ENCODE measurements at places on chromosomes 4 and X.
A peak's percentile ranks its signal among the peaks of the same experiment; 100 is the strongest.

- no peak for DNase-seq
These were observed 960.3 kb downstream of the C4orf33 start for GRCh38 chr4:130056286-130056685.

DNA sequence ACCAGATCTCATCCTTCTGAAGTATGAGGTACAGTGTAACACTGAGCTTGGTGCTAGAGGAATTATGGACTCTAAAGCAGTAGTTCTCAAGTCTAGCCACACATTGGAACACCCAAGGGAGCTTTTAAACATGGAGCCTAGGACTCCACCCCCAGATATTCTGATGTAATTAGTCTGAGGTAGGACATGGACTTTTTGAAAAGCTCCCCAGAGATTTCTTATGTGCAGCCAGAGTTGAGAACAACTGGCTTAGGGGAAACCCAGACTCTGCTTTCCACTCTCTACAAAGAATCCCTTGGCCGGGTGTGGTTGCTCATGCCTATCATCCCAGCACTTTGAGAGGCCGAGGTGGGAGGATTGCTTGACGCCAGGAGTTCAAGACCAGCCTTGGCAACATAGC is 11.6 kb upstream of the GDPD2 start:
- no peak for DNase-seq

DNA sequence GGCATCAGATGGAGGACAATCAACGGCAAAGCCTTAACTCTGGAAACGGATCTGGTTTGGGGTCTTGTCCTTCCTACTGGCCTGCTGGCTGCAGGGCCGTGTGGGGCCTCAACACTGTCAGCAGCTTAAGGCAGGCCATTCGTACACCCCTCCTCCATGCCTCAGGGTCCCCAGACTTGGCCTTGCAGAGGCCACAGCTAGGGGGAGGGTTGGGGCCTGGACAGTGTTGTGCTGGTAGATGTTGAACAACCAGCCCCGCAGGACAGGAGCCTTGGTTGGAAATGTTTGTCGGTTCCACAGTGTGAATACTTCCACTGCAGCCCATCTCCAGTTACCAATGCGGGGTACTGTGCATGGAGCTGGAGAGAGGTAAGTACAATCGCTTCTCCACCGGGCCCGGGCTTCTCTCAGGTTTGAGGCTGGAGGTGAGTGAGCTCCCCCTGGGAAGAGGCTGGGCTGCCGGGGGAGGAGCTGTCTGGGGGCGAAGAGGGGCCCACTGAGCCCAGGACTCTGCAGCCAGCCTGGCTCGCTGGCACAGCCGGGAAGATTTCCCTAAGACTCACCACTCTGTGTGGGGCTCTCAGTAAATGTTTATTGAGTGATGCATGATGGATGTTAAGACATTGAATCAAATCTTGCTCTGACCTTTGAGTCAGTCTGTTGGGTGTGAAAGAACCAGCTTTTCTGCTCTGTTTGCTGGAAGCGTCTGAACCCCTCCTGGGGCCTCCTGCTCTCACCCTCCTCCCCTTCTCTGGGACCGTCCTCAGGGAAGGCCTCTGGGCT is 19.7 kb upstream of the GPR78 start:
- DNase-seq = no peak

DNA sequence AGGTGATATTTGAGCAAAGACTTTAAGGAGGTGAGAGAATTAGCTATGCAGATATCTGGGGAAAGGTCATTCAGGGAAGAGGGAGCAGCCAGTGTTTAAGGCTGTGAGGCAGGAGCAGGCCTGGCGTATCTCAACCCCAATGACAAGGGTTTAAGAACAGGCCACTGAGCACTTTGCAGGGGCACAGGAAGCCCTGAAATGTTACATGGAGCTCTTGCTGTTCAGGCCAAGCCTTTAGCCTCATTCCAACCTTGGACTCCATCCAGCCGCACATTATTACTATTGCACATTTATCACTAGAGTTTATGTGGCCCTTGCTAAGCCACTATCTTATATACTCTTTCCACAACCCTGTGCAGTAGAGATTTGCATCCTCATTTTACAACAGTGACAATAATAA is 114.0 kb downstream of the EFNB1 start:
- no peak for DNase-seq

DNA sequence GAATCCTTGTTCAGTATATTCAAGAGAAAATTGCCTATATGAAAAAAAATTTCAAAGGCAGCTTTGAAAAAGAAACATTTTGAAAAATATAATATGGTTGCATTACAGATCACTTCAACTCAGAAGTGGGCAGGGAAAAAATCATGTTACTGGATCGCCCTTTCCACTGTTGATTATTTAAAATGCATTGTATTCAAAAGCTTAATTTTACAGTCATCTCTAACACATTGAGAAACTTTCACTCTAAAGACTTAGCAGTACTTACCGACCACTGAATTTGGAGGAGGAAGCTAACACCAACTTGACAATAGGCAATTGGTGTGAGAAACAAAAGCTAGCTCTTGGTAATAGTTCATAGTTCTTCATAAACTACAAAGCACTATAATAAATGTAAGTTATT is 101.9 kb downstream of the CEP135 start:
- no peak for DNase-seq

DNA sequence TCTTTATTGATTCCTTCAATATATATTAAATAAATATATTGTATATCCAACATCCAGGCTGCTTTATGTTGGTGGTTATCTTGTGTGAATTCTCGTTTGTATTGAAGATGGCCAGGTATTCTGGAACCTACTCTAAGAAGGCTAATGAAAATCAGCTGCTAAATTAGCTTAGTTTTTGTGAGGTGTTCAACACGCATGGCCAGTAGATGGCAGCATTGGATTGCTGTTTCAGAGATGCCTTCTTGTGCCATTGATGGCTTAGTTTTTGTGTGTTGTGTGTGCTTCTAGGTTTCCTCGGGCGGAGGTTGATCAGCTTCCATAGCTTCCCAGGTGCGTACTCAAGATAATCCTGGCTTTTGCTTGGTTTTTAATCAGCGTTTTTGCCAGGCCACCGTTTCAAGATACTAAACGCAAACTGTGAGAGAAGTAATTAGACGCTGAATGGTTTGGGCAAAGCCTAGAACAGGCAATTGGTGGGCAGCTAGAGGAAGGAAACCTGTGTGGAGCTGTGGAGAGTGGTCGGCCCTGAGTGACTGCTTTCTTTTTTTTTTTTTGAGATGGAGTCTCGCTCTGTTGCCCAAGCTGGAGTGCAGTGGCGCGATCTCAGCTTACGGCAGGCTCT is 15.1 kb downstream of the NOCT start:
- peak; percentile 54 for DNase-seq

- DNase-seq = no peak
These were observed 8.6 kb upstream of the TSPAN7 start for GRCh38 chrX:38552721-38553120.

GRCh38 chrX:120768254-120768653 is 107.4 kb downstream of the CT47B1 start:
- DNase-seq = no peak

DNA sequence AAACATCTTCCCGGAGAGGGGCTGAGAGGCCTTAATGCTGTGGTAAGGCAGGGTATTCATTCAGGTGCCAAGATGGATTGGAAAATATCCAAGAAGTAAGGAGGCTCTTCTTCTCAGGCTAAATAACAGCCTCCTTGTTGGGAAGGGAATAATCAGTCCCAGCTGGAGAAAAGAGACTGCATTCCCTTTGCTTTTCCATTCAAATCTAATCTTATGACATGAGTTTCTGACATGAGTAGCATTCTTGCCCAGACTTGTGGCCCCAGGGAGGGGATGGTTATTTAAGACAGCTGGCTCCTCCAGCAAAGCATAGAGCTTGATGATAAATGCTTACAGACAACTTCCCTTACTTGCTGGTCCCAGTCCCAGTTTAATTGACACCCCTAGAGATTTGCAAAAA is 98.3 kb downstream of the DCLK2 start:
- no peak for DNase-seq

DNA sequence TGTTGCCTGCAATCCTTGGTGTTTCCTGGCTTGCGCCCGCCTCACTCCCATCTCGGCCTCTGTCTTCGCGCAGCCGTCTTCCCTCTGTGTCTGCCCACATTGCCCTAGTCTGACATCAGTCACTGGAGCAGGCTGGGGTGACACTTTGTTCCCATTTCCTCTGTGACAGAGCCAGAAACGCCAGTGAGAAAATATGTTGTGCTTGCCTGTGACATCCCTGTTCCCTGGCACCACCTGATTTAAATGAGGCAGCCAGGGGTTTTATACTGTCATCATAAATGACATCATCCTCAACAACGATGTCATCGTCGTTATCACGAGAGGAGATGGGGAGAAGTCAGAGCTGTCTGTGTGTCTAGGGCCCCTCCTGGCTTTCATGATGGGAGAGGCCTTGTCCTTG is 29.1 kb downstream of the ZNF185 start:
- DNase-seq = no peak

DNA sequence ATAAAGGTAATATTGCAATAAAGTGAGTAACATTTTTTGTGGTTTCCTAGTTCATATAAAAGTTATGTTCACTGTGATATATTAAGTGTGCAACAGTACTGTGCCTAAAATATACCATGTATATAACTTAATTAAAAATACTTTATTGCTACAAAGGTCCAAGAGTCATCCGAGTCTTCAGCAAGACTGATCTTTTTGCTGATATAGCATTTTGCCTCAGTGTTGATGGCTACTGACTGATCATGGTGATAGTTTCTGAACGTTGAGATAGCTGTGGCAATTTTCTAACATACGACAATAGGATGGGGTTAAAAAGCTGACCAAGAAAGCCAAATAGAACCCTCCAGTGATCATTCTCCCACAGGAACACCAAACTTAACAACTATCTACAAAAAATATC is 1302.7 kb downstream of the TECRL start:
- no peak for DNase-seq

DNA sequence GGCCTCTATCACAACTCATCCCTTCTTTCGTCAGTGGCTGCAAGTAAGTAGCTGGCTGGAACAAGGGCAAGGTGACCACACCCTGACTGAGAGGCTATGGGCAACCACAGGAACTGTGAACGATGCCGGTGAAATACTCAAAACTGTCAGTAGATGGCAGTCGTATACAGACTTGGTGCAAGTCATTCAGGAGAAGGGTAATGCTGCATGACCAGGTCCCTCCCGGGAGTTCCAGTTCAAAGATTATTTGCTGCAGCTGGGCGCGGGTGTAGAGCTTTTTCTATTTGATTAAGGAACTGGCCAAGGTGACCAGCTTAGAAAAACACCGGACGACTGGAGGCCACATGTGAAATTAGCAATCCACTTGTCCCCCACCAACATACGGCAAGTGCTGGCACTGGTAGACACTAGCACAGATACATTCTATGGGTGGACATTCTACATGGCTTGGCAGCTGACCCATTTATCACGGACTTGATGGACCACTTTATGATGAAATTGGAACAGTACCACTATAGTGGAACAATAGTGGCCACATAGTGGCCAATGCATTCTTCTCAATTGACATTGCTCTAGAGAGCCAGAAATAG is 726.6 kb downstream of the TRAM1L1 start:
- no peak for DNase-seq

DNA sequence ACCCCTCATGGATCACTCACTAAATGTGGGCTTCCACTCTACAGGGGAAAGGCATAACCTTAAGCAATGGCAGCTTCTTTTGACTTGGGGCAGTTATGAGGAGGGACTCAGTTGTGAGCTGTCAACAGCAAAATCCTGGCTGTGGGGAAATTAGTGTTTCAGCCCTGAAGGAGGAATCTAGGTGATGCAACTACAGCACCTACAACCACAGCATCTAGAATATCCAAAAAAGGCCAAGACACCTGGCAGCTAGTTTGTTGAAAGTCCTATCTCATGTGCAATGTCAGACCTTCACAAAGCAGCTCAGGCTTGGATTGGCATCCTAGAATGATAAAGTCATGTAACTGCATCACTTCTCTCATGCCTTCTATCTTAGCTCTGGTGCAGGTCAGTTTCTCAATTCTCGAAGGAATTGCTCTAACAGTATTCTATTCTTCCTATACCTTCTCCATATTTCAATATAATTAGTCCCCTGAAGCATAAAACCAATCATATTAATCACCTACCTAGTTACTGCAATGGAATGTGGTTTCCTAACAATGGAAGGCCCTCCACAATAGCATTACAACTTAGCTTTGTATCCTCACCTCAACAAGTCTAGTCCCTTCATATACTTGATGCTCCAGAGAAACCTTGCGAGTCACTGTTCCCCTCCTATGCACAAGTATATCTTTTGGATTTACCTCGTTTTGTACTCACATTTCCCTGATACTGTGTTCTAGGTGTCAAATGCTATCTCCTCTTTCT is 5.5 kb upstream of the ANTXR2 start:
- DNase-seq = no peak

DNA sequence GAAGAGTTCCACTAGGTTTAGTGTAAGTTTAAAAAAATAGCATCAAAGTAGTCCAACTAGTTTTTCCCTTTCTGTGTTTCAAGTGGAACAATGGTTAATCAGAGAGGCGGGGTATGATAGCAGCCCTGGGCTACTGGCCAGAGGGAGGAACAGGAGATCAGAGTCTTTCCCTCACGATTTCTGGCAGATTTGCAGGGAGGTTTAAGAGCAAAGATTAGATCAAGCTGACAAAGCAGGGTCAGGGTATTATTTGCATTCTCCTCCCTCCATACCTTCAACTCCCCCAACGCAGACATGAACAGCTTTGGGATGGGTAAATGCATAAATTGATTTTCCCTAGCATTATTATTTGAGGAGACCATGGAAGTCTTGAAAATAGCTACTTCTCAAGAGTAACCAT is 277.6 kb upstream of the DIAPH2 start:
- DNase-seq = no peak

GRCh38 chr4:167774646-167775045 is 317.7 kb upstream of the ANXA10 start:
- no peak for DNase-seq

- DNase-seq = no peak
These were observed 21.8 kb upstream of the TLL1 start for GRCh38 chr4:165851256-165851655.

GRCh38 chr4:61177367-61177766 is 22.8 kb upstream of the ADGRL3 start:
- no peak for DNase-seq

GRCh38 chr4:1203026-1203616 is 30.7 kb upstream of the SPON2 start:
- no peak for DNase-seq

DNA sequence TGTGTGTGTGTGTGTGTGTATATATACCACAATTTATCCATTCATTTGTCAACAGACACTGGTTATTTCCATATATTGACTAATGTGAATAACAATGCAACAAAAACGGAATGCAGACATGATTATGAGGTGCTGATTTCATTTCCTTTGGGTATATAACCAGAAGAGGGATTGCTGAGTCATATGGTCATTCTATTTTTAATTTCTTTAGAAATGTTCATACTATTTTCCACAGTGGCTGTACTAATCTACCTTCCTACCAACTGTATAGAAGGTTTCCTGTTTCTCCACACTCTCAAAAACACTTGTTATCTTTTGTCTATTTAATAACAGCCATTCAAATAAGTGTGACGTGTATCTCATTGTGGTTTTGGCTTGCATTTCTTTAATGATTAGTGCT is 269.9 kb downstream of the OPHN1 start:
- no peak for DNase-seq

DNA sequence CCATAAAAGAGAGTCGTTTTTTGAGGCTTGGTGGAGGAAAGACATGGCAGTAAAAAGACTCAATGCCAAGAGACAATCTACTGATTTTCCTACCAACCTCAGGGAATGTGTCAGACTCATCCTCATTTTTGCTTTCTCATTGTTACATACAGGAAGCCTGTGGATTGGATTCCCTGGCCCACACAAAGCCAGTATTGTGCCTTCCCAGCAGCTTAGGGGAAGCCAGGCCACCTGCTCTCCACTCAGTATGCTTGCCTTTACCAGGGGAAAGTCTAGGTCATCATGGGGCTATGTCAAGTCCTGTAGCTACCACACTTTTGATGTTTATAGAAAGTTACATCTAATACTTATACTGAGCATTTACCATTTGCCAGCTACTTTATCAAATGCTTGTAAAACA is 11.0 kb downstream of the BMX start:
- DNase-seq = no peak
